Activated CD8-positive, alpha-beta T cell treated with anti-CD3 and anti-CD28 coated beads, Interleukin-2, amount 10 ng/mL, durations not matched to agents 7 days and 5 days (primary cell): ENCODE measurements at places on chromosomes 7 and 10. TPM values are rescaled to one million over a fixed set of nuclear protein-coding genes. Genes with fewer than 3 reads are reported as not detected.
A peak's percentile ranks its signal among the peaks of the same experiment; 100 is the strongest.

GRCh38 chr10:29427667-29428066 lies 138.8 kb downstream of the LYZL1 start:
- no peak for DNase-seq

DNA sequence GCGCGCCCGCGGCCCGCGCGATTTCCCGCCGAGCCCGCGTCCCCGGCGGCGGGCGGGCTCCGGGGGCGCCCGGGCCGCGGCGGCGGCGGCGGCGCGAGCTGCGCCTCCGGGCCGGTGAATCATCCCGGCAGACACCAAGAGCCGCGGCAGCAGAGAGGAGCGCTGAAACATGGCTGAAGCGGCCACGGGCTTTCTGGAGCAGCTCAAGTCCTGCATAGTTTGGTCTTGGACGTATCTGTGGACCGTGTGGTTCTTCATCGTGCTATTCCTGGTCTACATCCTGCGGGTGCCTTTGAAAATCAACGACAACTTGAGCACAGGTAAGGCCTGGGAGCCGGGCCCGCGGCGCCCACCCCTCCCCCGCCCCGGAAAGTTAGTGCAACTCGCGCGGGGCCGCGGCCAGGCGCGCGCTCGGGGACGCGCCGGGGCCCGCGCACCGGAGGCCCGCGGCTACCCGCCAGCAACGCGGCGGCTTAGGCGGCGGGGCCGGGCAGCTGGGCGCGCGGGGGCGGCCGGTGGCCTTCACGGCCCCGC lies at the start of gene ST7:
Gene ST7 (plus strand): TSS at position 130 of the 534 bp plus-strand sequence. CDS start 40 bp downstream, at position 170.
- DNase-seq: peak; percentile 66

- peak; percentile 72 for DNase-seq
Measured at GRCh38 chr10:117496616-117497028, 45.9 kb upstream of the EMX2 start.

GRCh38 chr7:28093623-28094232 lies 86.9 kb downstream of the JAZF1 start:
- peak; percentile 65 for DNase-seq

- no peak for DNase-seq
Measured at GRCh38 chr7:17078298-17078697, 196.5 kb upstream of the AGR3 start.

DNA sequence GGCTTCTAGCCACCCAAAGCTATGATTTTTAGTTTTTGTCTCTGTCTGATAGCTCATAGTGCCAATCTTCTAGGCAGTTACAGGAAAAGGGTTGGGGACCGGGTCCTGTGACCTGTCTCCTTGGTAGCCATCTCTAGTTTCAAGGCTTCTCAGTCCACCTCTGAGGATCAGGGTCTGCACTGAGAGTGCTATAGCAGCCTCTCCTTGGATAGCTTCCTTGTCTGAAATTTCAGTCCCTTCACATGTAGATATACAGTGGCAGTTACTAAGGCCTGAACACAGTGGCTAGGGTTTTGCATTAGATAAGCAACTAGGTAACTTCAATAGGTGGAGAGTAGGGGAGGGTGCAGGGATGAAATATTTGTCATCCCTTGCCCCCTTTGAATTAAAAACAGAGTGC lies 321.3 kb downstream of the SEMA3D start:
- DNase-seq: no peak

GRCh38 chr7:87912121-87912520 lies 21.9 kb upstream of the ADAM22 start:
- no peak for DNase-seq

The LRRC17 gene
- not detected for total RNA-seq
